ENCODE measurements at places on chromosomes 16 and 17.

- no peak for DNase-seq
Measured at GRCh38 chr17:233473-233941, 52.1 kb upstream of the DOC2B start.

DNA sequence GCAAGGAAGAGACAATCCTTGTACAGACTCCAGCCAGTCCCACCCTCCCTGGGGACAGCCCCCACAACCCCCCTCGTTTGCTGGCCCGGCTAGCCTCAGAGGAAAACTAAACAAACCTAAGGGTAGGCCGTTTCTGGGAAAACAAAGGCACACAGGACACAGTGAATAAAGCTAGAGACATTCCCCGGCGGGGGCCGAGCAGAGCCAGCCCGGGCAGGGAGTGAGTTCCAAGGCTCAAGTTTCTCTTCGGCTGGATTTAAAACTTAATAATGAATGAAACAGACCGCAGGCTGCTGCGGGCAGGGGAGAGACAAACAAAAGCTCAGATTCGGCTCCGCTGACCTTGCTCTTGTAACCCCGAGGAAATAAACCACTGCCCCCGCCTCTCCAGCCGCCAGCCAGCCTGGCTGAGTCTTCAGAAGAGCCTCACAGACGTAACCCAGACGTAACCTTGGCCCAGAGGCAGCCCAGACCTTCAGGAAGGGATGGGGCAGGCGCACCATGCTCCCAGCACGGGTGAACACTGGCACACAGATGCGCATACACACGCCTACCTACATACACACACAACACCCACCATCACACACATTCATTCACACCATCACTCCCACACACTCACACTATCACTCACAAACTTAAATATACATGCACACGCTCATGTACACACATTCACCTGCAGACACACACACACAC is 216.0 kb downstream of the ZNF423 start:
- DNase-seq = no peak

DNA sequence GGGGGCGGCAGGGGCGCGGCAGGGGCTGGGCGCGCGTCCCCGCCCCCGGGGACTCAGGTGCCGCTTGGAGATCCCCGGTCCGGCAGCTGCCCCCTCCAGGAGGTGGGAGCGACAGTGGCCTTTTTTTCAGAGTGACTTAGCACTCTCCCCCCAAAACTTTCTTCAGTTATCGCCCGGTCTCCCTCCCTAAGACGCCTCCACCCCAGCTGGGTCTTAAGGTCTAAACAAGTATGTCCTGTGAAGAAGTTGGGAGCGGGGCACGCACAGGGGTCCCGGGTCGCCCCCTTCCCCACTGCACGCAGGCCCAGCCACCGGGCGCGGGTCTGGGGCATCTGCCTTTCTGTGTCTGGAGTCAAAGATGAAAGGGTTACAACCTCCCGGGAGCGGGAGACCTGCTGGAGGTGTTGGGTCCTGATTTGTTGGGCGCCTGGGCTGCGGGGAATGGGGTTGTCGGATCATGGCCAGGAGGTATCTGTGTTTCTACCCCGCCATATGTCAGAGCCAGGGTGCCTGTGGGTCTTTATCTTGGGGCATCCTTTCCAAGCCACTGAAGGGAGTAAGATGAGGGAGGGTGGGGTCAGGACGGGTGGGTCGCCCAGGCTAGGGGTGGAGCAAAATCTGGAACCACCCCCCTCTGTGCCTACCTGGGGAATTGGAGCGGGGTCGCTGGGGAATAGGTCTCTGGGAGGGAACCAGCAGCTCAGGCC is 757 bp downstream of the FMNL1 start:
- no peak for DNase-seq

- DNase-seq = no peak
Measured at GRCh38 chr17:1029196-1029921, 32.4 kb downstream of the TIMM22 start.

DNA sequence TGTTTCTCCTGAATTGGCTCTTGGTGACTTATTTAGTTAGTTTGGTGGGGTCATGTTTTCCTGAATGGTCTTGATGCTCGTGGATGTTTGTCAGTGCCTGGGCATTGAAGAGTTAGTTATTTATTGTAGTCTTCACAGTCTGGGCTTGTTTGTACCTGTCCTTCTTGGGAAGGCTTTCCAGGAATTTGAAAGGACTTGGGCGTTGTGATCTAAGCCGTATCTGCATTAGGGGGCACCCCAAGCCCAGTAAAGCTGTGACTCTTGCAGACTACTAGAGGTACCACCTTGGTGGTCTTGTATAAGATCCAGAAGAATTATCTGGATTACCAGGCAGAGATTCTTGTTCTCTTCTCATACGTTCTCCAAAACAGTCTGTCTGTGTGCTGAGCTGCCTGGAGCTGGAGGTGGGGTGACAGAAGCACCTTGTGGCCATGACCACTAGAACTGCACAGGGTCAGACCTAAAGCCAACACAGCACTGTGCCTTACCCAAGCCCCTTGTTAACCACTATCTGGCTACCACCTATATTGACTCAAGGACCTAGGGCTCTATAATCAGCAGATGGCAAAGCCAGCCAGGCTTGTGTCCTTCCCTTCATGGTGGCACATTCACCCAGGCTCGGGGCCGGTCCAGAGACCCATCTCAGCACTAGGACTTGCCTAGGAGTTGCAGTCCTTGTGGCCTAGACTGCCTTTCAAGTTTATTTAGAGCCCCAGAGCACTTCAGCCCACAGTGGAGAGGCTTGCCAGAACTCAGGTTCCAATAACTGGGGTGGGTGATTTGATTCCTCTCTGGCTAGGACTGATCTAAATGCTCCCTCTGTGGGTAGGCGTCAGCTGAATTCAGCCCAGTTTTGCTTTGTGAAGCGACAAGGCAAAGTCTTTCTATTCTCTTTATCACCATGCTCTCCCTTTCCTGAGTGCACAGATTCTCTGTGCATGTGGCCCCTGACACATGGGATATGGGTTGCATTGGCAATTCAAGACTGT is 11.0 kb downstream of the RNF135 start:
- DNase-seq = no peak

- DNase-seq = no peak
Measured at GRCh38 chr16:2151188-2152091, 3.0 kb downstream of the RAB26 start.

DNA sequence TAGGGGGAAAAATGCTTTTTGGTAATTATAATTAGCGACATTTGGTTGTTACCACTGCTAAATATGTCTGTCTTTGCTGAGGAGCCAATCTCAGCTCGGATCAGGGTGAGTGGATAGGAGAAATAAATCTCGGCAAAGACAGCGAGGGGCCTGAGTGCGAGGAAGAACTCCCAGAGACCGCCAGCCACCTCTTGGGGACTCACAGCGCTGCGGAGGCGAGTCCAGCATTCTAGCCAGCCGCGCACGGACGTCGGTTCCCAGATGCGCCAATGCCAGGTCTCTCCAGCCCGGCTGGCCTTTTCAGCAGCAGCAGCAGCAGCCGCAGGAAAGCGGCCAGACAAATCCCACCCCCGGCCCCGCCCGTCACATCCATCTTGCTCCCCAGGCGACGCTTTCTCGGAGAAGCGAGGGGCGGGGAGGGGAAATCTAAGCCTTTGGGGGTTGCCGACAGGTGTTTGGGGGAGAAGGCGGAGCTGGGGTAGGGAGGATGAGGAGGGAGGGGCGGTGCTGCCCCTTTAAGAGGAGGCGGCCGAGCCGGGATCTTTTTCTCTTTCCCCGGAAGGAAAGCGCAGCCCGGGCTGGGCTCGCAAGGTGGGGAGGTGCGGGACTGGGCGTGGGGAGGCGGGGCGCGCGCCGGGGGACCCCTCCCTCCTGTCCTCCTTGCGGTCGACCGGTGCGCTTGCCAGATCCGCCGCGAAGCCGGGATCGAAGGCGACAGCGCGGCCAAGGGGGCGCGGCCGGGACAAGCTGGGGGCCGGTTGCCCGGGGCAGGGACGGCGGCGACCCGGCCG is at the start of gene ITGA3:
Gene ITGA3 (plus strand): TSS at position 685 of the 791 bp plus-strand sequence. CDS start 330 bp downstream, outside the sequence.
- no peak for DNase-seq

GRCh38 chr16:54632322-54633220 is 298.1 kb upstream of the IRX5 start:
- DNase-seq = no peak

GRCh38 chr16:29875206-29875605 is 12.2 kb upstream of the CDIPT start:
- no peak for DNase-seq

GRCh38 chr17:20927308-20927977 is 115.4 kb downstream of the USP22 start:
- DNase-seq = no peak

GRCh38 chr17:46822388-46822921 is 4.0 kb upstream of the WNT3 start:
- no peak for DNase-seq

GRCh38 chr17:81911277-81911961 is at the start of gene PCYT2:
PCYT2 (minus strand) TSS chr17:81911399; CDS start chr17:81911355, 44 bp downstream.
- peak; percentile 82 for DNase-seq

DNA sequence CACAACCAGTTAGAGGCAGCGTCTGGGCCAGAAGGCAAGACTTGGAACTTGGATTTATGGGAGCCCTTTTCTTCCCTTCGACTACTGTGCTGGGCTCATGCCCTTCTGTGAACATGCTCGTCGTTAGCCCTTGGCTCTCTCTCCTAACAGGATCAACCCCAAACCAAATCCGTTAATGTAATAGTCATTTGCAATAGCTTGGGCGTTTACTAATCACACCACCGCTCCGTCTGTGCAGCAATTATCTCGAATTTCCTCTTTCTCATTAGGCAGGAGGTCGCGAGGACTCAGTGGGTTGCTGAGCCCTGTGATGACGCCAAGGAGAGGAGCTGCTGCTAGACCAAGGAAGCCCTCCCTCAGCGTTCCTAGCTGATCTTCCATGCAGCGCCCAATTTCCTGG is 114.7 kb downstream of the ENGASE start:
- DNase-seq = no peak

GRCh38 chr17:3613124-3613523 is 3.9 kb upstream of the TRPV1 start:
- DNase-seq = no peak

- DNase-seq = no peak
Measured at GRCh38 chr16:59886021-59886420, 1151.9 kb upstream of the GOT2 start.

DNA sequence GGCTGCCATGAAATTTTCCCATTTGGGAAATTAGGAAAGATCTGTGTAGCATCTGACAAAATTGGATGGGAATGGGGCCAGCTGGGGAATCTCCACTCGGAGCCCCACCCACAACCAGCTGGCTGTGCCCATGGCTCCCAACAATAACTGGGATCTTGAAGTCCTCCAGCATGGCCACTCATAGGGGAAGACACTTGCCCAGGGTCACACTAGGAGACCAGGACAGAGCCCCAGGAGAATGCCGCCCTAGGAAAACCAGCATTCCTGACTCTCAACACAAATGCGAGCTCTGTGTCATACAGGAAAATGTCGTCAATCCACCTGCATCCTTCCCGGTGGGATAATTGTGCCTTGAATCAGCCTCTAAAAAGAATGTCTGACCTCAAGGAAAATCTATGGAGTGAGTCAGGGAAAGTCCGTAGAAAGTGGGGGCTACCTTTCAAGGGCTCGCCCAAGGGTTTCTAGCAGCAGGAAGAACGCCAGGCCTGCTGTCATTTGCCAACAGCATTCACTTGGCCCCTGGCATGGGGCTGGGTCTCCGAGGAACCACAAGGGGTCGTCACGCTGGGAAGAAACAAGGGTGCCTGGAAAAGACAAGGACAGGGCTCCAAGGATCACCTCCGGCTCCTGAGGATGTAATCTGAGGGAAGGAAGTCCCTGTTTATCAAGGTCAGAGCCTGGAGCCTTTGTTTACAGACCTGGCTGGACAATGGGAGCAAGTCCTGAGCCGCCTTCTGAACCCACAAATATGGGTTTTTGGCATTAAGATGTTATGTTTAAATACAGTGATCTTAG is 15.9 kb downstream of the CDH5 start:
- DNase-seq = no peak

DNA sequence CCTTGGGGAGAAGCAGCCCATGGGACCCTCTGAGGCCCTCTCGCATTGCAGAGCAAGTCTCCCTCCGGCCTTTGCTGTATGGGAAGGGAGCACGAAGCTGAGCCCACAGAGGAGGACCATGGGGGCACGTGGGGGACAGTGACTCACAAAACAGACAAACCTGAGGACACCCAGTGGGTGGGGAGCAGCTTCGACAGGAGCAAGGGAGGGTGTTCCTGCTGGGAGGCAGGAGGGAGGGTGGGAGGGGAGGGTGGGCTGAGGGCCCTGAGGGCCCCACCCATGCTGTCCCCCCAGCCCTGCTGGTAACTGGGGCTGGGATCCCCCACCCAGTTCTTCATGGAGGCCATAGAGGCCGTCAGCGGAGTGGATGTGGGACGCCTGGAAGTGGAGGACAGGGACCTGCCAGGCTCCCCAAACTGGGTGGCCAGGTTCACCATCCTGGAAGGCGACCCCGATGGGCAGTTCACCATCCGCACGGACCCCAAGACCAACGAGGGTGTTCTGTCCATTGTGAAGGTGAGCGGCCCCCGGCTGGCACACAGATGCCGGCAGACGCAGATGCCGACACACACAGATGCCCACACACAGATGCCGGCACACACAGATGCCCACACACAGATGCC is 12.5 kb downstream of the SLC22A31 start:
- DNase-seq = no peak

- no peak for DNase-seq
Measured at GRCh38 chr17:59423903-59424302, 92.4 kb downstream of the YPEL2 start.

GRCh38 chr17:41434005-41434404 is 6.8 kb downstream of the KRT38 start:
- no peak for DNase-seq

- no peak for DNase-seq
Measured at GRCh38 chr17:16443511-16444257, 28.3 kb downstream of the TRPV2 start.

DNA sequence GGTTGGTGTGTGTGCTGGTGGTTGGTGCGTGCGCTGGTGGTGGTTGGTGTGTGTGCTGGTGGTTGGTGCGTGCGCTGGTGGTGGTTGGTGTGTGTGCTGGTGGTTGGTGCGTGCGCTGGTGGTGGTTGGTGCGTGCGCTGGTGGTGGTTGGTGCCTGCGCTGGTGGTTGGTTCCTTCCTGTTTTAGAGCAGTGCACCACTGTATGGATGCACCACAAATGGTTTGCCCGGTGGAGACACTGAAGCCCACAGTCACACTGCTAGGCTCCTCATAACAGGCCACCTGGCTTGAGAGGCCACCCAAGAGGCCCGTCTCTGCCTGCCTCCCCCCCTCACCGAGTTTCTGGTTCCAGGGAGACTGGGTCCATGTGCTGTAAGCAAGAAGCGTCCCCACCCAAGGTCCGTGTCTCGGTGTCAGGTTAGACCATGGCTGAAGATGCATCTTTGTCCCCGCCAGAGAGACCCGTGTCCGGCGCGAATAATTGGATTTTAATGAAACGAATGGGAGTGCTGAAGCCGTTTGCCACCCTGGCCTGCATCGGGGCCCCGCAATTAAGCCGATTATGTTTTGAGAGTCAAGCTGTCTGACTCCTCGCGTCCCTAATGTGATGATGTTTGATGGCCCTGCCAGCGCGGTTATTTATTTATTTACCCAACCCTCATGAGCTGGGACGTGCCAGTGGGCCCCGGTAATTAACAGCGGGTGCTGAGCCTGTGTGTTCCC is 161.3 kb upstream of the GSE1 start:
- no peak for DNase-seq

GRCh38 chr16:89398924-89399323 is 91.4 kb downstream of the ANKRD11 start:
- DNase-seq = no peak

GRCh38 chr16:69408475-69408874 is 15.9 kb upstream of the CYB5B start:
- DNase-seq = no peak

- DNase-seq = no peak
Measured at GRCh38 chr17:17540935-17541639, 44.9 kb upstream of the RASD1 start.

- DNase-seq = no peak
Measured at GRCh38 chr16:70438585-70438968, 323 bp downstream of the ST3GAL2 start.

Data from stimulated activated CD8-positive, alpha-beta memory T cell treated with anti-CD3 and anti-CD28 coated beads, Interleukin-7, amount 100 ng/mL, for 1 hour (primary cell).